ENCODE measurements at places on chromosomes 11 and 22.

DNA sequence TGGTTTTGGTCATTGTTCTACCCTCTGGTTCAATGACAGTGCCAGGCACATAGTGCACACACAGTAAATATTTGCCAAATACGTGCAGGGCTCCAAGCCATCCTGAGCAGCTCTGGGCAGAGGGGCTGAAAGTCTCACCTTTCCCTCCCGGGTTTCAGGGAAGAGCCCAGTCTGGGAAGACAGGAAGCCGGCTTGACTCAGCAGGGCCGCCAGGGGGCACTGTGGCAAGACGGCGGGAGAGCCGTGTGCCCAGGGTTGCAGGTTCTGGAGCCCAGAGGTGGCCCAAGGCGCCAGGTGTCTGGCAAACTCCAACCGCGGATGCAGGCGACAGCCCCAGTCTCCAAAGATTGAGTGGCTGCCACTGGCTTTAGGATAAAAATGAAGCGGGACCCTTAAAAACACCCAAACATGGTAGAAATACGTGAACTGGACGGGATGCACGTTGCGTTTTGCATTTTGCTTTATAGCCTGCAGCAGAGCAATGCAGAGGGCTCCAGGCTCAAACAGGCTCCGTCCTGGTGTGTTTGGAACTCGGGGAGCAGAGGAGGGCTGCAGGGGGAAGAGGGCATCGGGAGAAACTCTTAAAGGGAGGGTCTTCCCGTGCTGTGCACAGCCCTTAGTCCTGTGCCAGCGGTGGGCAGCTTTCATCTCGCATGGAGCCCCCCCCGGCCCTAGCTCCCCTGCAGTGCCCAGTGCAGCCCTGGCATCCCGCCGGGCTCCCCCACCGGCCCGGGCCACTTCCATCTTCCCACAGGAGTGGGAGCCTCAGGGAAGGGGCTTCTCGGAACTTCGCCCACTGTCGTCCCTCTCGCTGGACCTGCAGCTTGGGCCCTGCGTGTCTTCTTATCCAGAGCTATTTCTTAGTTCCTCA is 10.7 kb downstream of the KRTAP5-5 start:
- peak; percentile 19 for DNase-seq

DNA sequence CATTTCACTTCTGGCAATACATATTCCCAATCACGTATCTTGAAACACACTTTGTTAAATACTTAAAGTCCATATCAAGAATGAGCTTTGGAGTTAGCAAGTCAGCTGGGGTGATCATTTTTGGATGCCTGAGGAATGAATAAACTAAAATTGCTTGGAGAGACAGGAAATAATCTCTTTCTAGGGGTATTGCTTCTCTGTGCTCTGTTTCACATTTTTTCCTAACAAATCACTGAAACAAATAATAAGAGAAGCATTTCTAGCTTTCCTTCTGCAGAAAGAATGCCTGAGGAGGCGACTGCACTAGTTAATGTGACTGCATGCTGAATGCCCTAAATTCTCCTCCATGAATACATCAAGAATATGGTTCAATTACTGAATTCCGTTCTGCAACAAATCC is 541.4 kb upstream of the CCDC90B start:
- no peak for DNase-seq

DNA sequence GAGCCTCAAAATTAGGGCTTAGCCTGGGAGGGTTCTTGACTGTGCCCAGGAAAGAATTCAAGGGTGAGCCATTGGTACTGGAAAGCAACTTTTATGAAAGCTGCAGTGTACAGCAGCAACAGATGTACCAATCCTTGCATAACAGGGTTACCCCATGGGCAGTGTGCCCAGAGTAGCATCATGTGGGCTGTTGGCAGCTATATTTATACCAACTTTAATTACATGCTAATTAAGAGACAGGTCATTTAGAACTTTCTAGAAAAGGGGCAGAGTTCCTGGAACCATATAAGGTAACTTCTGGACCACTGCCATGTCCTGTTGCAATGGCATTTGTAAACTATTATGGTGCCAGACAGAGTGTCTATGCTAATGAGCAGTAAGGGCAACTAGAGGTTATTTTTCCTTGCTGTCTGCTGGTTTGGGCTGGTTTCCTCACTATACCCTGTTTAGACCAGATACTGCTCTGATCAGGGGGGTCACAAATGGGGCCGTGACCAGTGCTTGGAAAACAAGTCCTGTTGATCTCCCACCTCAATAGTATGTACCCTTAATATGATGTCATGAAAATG is 1120.5 kb upstream of the RAG2 start:
- DNase-seq: no peak

DNA sequence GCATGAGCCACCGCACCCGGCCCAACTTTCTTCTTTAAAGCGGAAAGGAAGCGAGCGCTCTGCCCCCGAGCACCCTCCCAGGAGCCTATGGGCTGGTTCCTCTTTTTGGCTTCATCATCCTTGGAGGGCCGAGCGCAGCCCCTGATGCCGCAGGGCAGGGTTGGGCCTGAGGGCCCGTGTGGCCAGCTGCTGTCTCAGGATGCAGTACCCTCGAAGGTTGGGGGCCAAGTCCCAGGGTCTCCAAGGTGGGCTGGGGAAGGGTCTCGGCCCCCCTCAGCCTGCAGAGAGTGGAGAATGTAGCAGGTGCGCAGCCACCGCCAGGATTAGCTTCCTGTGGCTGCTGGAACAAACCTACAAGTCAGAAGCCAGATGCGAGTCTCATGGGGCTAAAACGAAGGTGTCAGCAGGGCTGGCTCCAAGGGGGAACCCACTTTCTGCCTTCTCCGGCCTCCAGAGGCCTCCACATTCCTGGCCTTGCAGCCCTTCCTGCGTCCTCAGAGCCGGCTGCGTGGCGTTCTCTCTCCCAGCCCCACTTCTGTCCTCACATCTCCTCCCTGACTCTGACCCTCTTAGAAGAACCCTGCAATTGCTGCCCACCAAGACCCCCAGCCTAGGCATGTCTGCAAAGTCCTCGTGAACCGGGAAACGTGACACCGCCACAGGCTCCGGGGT is 2.9 kb downstream of the PANX2 start:
- no peak for DNase-seq

DNA sequence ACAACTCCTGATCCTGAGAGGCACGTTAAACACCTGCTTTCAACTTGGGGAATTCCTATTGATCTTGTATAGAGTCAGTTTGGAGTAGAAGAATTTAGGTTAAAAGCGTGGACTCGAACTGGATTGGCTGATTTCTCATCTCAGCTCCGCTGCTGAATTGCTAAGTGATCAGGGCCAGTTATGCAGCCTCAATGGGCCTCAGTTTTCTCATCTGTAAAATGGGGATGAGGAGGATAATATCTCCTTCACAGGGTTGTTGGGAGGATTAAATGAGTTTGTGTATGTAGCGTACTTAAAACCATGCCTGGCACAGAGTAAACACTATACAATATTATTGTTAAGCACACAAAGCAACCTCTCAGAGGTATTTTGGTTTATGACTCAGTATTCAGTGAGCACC is 53.2 kb upstream of the HEPHL1 start:
- DNase-seq: no peak

- no peak for DNase-seq
Observed at GRCh38 chr11:75090671-75091177, 6.0 kb downstream of the OR2AT4 start.

- peak; percentile 47 for DNase-seq
Observed at GRCh38 chr11:119338318-119338890, 2.3 kb downstream of the C1QTNF5 start.

DNA sequence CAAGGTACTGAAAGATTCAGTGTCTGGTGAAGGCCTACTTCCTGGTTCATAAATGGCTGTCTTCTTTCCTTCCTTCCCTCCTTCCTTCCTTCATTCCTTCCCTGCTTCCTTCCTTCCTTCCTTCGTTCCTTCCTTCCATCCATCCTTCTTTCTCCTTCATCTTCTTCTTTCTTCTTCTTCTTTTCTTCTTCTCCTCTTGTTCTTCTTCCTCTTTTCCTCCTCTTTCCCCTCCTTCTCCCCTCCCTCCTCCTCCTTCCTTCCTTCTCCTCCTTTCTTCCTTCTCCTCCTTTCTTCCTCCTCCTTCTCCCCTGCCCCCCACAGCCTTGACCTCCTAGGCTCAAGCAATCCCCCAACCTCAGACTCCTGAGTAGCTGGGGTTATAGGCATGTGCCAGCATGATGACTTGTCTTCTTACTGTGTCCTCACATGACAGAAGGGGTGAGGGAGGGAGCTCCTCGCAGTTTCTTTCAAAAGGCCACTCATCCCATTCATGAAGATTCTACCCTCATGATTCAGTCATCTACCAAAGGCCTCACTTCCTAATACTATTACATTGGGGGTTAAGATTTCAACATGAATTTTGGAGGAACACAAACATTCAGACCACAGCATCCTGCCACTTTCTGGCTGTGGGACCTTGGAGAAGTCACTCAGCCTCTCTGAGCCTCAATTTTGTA is 22.6 kb upstream of the CCDC134 start:
- DNase-seq: no peak

DNA sequence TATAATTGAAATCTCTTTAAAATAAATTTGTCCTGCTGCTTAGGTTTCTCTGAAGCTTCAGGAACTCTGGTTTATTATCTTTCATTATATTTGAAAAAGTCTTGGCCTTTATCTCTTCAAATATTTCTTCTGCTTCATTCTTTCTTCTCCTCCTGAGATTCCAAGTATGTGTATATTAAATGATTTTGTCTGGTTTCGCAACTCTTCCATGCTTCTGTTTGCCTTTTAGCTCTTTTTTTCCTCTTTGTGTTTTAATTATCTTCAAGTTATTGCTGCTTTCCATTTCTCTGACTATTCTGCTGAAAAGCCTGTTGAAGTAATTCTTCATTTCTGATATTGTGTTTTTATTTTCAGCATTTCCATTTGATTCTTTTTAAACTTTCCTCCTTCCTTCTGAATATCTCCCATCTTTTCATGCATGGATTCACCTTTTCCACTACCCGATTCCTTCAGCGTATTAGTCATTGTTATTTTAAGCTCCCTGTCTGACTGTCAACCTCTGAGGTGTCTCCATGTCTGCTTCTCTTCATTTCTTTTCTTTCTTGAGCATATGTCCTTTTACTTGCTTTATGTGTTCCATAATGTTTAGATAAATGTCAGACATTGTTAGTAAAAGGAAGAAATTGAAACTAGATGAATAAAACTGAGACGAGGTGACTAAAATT is 46.6 kb upstream of the CTSC start:
- DNase-seq: no peak

GRCh38 chr11:134052395-134052987 is 16.4 kb upstream of the JAM3 start:
- no peak for DNase-seq

- no peak for DNase-seq
Observed at GRCh38 chr22:49533886-49534285, 293.8 kb downstream of the BRD1 start.

DNA sequence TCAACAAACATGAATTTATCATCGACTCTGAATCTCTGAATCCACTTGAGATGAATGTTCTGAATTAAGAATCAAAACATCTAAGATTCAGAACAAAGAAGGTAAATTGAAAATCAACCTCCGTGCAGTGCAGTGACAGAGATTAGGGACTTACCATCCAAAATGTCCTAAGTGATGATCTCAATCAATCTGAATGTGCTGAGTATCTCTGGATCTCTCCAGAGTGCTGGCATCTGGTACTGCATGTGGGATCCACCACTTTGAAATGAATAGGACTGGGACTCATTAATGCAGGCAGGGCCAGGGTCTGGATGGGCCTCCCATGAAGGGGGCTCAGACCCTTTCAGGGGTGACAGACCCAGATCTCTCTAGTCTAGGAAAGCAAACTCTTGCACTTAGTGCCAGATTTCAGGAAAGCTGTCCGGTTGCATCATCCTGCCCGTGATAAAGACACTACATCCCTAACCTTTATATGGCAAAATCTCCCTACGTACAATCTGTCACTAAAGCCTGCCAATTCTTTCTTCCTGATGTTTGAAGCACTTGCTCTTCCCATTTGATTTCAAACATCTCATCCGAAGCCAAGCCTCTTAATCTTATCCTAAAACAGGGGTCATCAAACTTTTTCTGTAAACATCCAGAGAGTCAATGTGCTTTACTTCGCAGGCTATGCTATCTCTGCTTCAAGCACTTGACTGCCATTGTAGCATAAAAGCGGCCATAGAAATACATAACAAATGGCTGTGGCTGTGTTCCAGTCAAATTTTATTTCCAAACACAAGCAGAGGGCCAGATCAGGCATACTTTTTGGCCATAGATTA is 263.3 kb downstream of the LARGE1 start:
- DNase-seq: no peak

DNA sequence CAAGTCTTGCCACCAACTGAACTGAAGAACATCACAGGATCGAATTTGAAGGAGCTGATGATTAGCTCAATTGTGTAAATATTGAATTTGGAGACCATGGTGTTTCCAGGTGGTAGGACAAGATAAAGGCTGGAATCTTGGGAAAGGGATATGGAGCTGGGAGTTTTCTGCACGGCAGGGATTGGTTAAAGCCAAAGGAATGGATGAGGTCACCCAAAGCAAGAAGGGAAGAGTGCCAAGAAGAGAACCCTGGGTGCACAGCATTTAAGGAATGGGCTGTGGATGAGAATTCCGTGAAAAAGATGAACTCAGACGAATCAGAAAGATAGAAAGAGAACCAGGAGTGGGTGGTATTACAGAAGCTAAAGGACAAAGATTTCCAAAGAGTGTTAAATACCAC is 29.4 kb upstream of the RRAS2 start:
- no peak for DNase-seq

DNA sequence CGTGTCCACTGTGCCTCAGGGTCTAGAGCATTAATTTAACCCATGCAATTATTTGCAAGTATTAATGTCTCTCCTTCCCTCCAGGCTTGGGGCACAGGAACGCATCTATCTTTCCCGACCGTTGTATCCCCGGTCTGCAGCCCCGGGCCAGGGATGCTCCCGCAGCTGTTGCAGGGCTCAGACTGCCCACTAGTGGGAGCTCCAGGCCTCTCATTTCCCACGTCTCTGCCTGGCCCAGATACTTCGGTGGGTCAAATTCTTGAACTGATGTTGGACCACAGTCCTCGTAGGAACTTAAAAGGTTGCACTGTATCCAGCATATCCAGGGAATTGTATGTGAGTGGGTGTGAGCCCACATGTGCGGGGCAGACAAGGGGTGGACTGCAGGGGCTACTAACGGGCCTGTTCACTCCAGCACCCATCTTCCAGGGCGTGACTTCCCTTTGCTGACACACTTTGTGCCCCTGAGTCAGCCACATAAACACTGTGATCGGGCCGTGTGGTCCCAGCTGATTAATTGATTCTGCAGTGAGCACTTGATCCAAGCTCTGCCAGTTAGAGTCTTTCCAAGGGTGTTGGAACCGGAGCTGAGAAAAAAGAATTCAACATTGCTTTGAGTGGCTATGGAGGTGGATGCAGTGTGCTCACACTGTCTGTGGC is 451.3 kb downstream of the TBC1D22A start:
- DNase-seq: no peak

GRCh38 chr11:114058026-114058706 is 1.3 kb upstream of the ZBTB16 start:
- no peak for DNase-seq

DNA sequence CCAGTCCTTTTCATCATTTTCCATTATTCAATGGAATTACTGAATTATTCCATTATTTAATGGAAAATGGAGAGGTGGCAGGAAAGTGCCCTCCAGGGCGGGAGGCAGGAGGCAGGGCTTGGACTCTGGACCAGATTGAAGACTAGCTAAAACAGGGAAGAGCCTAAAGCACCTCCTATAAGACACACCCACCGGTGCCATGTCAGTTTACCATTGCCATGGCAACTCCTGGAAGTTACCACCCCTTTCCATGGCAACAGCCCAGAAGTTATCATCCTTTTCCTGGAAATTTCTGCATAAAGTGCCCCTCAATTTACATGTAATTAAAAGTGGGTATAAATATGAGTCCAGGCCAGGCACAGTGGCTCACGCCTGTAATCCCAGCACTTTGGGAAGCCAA is 443.7 kb downstream of the TBC1D22A start:
- DNase-seq: no peak

GRCh38 chr11:35190804-35191348 is 51.9 kb downstream of the CD44 start:
- DNase-seq: no peak

- DNase-seq: peak; percentile 32
Observed at GRCh38 chr22:17777005-17777716, 2.9 kb upstream of the BID start.
